CD4-positive, alpha-beta T cell treated with Interleukin-4 for 4 hours (primary cell): ENCODE measurements at places on chromosomes 2 and 18.

- no peak for DNase-seq
These were observed 239.8 kb downstream of the FHOD3 start for GRCh38 chr18:36537289-36537688.

- DNase-seq = no peak
These were observed 89.8 kb downstream of the PRPF40A start for GRCh38 chr2:152627351-152627957.

DNA sequence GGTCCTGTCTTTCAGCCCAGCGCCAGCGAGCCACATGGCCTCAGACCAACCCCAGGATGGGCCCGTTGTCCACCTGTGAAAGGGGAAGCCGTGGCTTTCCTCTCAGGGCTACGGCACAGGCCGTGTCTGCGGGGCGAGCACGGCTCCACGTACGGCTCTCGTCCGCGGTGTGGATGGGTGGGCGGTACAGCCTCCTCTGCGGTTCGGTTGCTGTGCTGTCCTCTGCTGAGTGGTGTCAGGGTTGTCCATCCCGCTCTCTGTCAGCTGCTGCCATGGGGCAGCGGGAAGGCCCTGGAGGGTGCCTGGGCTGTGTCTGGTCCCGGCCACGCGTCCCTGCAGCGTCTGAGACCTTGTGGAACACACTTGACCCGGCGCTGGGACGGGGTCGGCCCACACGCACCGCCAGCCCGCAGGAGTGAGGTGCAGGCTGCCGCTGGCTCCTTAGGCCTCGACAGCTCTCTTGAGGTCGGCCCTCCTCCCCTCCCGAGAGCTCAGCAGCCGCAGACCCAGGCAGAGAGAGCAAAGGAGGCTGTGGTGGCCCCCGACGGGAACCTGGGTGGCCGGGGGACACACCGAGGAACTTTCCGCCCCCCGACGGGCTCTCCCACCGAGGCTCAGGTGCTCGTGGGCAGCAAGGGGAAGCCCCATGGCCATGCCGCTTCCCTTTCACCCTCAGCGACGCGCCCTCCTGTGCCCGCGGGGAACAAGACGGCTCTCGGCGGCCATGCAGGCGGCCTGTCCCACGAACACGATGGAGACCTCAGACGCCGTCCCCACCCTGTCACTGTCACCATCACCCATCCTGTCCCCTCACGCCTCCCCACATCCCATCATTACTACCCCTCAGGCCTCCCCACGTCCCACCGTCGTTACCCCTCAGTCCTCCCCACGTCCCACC, 128.7 kb downstream of the NFATC1 start:
- DNase-seq = no peak

DNA sequence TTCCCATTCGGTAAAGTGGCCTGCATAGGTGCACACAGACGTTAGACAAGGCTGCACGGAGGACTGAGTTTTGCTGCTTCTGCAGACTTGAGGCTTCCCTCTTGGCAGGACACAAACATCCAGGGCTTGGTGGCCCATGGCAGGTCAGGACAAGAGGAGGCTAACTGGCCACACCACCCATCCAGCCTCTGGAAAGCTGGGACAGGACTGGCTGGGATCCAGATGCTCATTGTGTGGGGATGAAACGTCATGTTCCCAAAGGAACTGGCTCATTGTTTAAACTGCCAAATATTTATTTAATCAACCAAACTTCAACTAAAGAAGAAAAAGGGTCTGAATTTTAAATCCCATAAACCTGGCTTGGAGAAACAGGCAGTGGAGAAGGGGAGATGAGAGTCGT, 239.1 kb upstream of the EPAS1 start:
- DNase-seq = no peak

GRCh38 chr18:3594760-3595368, 144.9 kb downstream of the TGIF1 start:
- DNase-seq = peak; percentile 32

DNA sequence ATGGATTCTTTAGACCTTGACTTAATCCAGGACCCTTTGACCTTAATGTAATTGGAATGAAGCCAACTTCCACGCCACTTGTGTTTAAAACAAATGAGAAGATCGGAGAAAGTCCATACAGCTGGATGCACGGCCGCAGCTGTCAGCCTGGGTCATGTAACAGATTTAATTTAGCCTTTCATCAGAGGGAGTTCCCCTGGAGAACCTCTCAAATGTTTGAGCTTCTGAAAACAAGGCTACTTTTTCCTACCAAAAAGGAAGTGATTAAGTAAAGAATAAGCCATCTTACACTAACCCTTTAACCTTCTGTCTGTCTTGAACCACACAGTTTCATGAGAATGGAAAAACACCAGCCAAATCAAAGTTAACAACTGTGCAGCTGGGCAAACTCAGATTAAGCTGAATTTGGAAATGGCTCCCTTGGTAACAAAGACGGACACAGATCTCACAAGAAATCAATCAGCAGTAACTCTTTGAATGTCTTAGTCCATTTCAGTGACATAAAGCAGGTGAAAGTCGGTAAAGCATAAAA, 103.6 kb downstream of the DOCK10 start:
- DNase-seq = peak; percentile 60

GRCh38 chr2:43292851-43293743, 66.7 kb upstream of the ZFP36L2 start:
- no peak for DNase-seq

- no peak for DNase-seq
These were observed 166.8 kb downstream of the CAMKMT start for GRCh38 chr2:44528595-44528994.

DNA sequence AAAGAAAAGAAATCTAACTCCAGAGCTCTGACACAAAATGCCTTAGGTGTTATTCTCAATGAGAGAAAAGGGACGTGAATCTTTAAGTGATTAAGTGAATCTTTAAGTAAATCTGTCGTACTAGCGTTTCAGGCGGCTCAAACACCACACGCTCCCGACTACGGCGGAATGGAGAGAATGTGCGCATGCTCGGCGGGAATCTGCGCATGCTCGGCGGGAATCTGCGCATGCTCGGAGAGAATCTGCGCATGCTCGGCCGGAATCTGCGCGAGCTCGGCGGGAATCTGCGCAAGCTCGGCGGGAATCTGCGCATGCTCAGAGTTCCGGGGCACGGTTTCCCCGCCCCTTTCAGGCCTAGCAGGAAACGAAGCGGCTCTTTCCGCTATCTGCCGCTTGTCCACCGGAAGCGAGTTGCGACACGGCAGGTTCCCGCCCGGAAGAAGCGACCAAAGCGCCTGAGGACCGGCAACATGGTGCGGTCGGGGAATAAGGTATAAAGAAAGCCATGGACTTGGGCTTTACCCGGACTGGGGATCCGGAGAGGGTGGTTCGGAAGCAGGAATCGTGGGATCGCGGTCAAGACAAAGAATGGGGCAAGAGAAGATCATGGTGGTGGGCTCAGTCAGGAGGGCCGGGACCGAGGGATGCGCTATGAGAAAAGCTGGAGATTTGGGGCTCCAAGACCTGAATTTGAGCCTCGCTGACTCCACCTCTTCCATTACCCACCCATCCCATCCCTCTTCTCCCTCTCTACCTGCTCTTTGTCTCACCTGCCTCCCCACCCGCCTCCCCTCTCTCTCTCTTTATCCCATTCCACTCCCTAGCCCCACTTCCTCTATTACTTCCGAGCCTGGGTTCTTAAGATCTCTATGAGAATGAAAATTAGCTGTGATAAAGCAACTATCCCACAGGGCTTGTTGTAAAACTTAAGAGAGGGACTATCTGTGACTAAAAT, at the start of gene XRCC5:
Gene XRCC5 (plus strand): TSS at position 382 of the 955 bp plus-strand sequence. CDS start 89 bp downstream, at position 471.
- peak; percentile 96 for DNase-seq

DNA sequence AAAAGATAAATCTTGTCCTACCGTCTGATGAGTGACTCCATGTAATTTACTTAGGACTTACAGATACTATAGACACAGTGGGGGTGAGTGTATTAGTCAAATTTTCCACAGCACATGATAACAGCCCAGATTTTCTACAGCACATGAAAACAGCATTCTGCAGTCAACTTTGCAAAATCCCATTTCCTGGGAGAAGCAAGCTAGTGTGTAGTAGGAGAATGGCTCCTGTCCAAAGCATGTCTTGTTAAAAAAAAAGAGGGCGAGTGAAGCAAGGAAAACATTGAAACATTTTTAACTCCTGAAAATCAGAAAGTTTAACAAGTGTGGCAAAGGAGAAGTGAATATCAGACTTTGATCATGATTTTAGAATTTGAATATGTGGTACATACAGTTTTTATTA, 817.8 kb upstream of the FAM98A start:
- DNase-seq = no peak

- no peak for DNase-seq
These were observed 39.7 kb downstream of the CDH19 start for GRCh38 chr18:66564236-66564635.

DNA sequence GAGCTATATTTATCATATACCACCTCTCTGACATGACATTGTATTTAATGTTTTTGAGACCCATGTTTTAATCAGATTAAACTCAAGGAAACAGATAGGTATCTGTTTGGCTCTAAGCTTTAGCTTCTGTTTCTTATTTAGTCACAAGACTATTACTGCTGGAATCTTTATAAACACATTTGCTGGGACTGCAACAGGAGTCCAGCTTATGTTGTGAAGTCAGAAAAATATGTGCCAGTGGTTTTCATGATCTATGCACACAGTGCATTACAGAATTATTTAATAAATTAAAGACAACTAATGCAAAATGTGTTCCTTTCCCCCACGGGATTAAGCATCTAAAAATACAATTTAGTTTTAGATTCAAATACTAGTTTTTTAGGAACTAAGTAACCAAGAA, 338.9 kb downstream of the ZEB2 start:
- DNase-seq = no peak

GRCh38 chr18:27136208-27136535, 48.9 kb downstream of the CHST9 start:
- DNase-seq = no peak

DNA sequence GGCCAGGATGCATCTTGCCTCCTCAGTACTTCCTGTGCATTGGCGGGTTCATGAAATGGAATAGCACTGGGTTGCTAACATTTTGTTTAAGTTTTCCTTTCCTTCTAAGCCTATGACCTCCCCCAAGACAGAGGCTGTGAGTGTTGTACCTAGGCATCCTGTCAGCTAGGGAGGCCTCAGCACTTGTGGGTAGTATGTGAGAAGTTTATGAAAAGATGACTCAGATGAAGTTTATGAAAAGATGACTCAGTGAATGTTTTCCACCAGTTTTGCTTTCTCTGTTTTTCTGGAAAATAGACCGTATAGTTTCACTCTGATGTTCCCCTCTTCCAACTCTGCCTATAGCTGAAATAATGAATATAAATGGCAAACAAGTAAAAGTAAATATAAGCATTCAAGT, 412.9 kb downstream of the TMEM182 start:
- no peak for DNase-seq

GRCh38 chr18:57618910-57619309, 2.7 kb downstream of the NARS1 start:
- no peak for DNase-seq

DNA sequence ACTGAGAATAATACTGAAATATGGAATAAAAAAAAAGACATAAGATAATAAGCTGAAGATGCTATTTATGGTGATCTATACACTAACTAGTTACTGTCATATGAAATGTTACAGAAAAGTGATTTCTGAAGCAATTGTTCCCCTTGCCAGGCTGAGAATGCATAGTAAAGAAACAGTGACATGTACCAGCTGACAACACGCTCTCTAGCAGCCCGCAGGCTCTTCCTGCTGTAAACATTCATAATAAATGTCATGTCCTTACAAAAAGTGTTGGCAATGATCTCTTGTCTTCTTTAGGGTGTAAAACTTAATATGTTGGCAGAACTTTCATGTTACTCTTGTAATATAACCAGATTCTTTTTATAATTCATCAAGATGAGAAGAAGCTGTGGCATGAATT, 1171.3 kb downstream of the DSC3 start:
- no peak for DNase-seq

- DNase-seq = no peak
These were observed 18.0 kb downstream of the DYTN start for GRCh38 chr2:206700156-206700555.

DNA sequence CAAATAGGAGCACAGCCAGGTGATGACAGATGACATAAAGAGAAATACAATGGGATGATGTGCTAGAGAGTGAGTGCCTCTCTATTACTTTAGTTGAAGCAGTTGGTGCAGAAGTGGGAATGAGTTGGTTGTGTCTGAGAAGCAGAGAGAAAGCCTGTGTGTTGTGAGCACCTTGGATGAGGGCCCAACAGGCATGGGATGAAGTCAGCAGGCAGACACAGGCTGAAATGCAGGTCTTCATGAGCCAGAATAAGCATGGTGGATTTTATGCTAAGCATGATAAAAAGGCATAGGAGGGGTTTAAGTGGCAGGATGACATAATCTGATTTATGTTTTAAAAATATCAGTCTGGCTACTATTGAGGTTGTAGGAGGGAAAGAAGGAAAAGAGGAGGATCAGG, 71.5 kb downstream of the KLHL14 start:
- DNase-seq = no peak

DNA sequence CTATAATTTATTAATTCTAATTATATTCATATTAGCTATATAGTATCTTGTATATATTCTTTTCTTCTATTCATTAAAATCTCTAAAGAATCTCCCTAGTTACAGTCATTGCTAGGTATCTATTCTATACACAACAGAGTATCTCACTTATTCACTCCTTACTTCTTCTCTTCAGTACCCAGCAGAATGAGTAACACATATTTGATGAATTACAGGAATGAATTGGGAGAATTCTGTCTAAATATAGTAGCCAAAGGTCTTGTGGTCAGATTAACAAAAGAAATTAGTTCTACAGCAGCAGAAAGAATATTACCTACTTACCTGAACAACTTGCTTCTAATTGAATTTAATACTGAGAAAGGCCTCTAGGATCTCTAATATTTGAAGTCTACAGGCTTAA, 758.0 kb upstream of the ZEB2 start:
- DNase-seq = no peak

GRCh38 chr2:70765507-70765906, 2.5 kb downstream of the ADD2 start:
- no peak for DNase-seq

DNA sequence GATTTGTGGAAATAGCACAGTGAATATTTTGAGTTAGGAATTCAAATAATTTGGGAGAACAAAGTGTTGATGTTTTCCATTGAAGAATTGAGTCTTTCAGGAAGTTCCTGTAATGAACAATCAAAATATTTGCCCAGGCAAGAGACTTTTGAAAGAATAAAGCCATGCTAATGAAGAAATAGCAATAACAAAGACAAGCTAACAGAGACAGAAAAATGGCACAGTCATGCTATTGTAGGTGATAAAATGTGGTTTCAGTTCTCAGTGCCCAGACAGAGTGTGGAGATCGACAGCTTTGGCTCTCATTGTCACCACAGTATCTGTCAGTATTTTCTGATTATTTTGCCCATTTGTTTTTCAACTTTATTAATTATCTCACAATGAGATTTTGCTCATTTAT, 490.8 kb upstream of the PIK3C3 start:
- DNase-seq = no peak

GRCh38 chr2:84906108-84906899, 848 bp downstream of the TMSB10 start:
- peak; percentile 46 for DNase-seq

GRCh38 chr18:75625966-75626365, 198.5 kb upstream of the SMIM21 start:
- DNase-seq = no peak
